ENCODE measurements at places on chromosomes 4 and X.

- DNase-seq, result no peak
Measured at GRCh38 chr4:60682901-60683300, 517.2 kb upstream of the ADGRL3 start.

DNA sequence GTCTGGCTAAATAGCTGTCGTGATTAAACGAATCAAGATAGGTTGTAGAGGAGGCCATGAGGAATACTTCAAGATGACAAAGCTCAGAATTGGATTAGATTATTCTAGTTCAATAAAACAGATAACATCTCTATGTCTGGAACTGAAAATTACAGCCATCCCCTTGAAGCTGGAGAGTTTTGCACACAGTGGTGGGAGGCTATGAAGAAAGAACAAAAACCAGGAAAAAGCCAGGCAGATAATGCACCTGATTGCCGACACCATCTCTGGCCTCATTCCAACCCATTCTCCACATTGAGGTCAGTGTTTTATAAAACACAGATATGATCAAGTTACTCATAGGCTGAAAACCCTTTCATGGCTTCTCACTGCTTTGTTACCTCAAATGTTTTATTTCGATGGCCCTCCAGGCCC is 188.3 kb downstream of the RASL11B start:
- DNase-seq, result no peak

DNA sequence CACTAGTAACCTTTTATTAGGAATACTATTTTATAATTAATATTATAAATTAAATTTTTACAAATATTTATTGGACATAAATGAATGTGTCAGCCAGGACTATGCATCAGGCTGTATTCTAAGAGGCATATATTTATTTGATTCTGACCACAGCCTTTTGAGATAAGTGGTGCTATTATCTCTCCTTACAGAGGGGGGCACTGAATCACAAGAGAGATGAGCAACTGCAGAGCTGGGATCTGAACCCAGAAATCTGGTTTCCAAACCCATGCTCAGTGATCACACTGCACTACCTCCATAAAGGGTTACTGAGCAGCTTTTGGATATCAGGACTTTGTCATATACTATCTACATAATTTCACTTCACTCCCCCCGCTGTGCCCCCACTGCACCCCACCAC is 322.0 kb downstream of the TMA16 start:
- no peak for DNase-seq

DNA sequence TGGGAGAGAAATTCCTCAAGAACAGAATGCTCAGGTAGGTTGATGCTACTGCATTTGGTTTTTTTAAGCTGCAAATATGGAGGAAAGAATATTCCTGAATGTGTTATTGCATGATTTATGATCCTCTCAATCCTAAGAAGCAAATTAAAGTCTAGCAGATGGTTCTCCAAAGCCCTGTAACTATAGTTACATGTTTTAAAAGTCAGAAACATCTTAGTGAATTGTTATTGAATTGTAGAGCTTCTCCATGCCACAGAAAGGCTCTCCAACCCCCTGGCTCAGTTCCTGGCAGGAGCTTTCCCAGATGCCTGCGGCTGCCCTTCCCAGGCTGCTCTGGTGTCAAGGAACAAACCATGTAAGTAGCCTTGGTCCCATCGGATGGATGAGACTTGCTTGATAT is 227.8 kb upstream of the GATB start:
- DNase-seq, result no peak

GRCh38 chrX:100731441-100732281 is at the start of gene SYTL4:
Gene SYTL4 (minus strand): TSS chrX:100732121. CDS start chrX:100702037, 30,084 bp downstream.
- DNase-seq, result peak; percentile 20

GRCh38 chr4:83205760-83206159 is 78.8 kb downstream of the COQ2 start:
- no peak for DNase-seq

DNA sequence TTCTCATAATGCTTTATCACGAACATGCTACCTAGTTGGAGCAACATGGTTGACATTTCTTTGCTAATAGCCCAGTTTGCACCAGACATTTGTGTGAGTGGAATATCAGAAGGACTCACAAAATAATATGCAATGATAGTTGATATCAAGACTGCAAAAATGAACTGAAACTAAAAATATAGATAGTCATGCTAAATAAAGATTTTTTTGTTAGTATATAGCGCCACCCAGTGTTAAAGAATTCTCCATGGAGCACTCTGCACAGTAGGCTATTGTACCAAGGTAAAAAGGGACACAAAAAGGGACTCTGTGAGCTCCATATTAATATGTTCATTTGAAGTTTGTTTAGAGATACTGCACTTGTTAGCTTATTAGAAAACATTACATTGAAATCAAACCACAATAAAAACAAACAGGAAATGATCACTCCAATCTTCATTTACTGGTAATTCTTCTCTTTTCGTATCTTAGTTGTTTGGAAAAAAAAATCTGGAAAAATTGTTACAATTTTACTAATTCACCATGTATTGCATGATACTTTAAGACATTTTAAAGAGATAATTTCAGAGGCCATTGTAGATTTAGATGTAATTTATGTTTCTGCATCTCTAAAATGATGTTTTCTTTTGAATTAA is 1509.6 kb downstream of the ADGRL3 start:
- DNase-seq, result no peak

DNA sequence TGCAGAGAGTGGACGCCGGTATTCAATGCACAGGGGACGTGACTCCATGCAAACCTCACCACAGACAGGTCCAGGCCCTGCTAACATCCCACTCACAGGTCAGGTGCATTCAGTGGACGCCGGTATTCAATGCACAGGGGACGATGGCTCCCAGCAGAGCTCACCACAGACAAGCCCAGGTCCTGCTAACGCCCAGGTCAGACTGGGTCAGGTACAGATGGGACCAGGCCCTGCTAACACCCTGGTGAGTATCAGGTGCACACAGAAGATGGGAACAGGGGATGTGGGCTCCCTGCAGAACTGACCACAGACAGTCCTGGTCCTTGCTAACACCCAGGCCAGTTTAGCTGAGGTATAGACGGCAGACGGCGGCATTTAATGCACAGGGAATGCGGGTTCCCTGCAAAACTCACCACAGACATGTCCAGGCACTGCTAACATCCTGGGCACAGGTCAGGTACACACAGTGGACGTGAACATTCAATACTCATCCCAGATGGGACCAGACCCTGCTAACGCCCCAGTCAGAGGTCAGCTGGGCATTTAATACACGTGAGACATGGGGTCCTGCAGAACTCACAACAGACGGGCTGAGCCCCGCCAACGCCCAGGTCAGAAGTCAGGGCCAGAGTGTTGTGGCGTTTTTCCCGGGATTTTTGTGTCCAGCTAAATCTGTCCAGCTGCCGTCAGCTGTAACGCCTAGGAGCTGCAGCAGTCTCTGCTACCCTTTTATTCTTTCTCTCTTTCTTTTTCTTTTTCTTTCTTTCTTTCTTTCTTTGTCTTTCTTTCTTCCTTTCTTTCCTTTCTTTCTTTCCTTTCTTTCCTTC is 99.2 kb downstream of the SHOX start:
- DNase-seq, result no peak

DNA sequence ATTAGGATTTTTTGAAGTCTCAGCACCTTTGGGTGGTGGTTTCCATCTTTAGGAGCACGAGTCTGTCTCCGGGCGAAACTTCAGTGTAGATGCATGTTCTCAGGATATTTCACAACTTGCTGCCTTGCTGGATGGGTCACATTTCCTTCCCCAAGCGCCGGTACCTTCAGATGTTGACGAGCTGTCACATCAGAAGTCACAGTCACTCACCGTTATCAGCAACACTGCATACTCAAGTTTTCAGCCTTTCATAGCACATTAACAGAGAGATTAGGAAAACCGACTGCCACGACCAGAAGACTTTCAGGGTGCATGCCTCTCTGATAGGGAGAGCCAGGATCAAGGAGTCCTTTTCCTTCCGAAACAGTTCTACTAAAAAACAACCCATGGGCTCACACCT is 77.8 kb downstream of the SHROOM2 start:
- DNase-seq, result no peak

DNA sequence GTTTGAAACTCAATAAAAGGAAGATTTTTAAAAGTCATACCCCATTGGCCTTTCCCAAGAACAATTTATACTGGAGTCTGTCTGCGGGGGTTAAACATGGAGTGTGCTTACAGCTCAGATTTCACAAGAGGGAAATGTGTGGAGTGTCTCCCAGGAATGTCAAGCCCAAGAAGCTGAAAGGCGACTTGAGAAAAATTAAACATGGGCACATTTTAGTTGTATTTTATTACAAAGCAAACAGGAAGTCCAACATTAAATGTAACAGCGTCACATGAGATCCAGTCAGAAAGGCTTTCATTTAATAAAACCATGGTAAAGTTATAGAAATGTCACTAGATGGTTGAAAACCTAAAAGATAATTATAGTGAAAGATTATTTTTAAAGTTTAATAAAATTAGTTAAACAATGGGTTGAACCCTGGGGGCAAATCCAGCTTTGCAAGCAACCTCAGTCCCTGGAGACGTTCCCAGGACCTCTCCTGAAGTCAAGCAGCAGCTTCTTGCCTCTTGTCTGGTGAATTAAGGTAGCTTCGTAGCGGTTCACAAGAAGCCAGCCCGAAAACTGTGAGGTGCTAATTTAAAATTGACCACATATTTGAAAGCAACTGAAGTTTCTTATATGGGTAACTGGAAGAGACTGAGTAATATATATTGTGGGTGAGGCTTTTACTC is 168.4 kb upstream of the EDNRA start:
- DNase-seq, result no peak

GRCh38 chr4:8917321-8917811 is 45.7 kb upstream of the HMX1 start:
- DNase-seq, result no peak

GRCh38 chrX:153889123-153889522 is 3.1 kb upstream of the L1CAM start:
- DNase-seq, result no peak

DNA sequence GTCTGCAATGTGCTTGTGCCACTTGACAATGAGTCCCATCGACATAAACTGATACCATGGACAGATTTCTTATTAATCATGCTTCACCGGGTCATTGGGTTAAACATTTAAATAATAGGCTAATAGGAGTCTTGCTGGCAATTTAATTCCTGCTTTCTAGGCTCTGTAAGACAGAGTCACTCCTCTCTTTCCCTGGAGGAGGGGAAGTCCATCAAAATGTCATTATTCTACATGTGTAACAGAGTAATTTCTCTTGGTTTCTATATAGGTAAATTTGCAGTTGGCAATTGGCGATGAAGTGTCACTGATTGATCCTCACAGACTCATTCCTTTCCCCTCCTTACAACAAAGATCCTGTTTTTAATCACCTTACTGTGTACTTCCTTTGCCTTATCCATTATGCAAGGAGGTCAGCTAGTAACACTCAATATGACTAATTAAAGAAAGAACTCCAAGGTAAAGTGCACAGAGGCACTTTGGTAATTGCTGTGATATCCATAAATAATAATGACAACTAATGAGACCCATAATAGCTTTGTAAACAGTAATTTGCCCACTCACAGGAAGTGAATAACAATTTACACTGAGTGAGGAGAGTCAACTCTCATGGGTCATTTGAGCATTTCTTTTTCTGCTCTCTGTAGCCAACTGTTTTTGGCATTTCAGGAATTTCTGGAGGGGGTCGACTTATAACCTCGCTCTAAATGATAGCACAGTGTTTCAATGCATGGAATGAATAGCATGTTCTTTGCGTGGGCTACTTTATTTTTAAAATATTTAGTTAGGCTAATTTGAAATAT is 184.0 kb downstream of the UGT8 start:
- no peak for DNase-seq

GRCh38 chr4:8727546-8728510 is 135.3 kb downstream of the CPZ start:
- peak; percentile 2 for DNase-seq

DNA sequence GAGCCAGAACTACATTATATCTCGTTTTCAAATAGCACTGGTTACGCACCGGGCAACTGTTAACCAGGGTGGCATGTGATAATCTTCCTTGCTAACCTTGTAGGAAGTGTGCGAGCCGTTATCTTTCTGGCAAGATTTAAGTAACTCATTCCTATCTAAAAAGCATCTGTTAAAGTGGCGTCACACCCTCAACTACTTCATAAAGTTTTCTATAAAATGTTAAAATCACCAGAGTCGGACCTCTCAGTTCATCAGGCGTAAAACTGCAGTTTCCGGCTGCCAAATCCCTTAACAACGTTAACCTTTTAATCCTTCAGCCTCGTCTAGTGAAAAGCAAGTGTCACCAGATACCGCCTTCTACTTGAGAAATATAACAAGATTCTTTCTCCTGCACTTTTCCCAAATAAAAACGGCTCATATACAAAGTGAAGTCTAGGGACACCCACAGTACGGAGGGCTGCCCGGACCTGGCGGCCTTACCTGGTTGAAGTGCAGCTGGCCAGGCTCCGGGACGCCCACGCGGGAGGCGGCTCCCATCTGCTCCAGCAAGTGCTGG is 1.2 kb downstream of the SLC39A8 start:
- DNase-seq, result peak; percentile 28

- DNase-seq, result no peak
Measured at GRCh38 chr4:181870326-181870725, 372.9 kb upstream of the TENM3 start.

DNA sequence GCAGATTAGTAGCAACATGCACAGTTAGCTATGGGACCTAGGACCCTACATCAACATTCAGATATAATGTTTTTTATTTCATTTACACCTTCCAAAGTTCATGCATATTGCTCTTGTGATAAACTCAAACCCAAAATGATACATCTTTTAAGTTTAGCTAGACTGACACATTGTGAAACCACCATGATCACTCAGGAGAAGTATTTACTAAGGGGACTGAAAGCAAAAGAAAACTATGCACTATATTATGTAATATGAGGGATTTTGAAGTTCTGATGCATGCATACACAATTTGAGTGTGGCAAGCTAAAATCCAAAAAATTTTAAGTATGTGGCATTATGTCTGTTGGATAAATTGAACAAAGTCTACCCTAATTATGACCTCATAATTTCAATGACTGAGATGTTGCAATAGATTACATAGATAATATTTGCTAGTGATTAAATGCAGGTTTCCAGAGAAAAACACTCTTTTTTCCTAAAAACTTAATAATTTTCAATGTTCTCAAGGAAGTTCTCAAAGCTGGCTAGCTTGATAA is 914.8 kb upstream of the GRIA3 start:
- DNase-seq, result no peak

- no peak for DNase-seq
Measured at GRCh38 chr4:168441412-168441811, 38.9 kb downstream of the DDX60L start.

DNA sequence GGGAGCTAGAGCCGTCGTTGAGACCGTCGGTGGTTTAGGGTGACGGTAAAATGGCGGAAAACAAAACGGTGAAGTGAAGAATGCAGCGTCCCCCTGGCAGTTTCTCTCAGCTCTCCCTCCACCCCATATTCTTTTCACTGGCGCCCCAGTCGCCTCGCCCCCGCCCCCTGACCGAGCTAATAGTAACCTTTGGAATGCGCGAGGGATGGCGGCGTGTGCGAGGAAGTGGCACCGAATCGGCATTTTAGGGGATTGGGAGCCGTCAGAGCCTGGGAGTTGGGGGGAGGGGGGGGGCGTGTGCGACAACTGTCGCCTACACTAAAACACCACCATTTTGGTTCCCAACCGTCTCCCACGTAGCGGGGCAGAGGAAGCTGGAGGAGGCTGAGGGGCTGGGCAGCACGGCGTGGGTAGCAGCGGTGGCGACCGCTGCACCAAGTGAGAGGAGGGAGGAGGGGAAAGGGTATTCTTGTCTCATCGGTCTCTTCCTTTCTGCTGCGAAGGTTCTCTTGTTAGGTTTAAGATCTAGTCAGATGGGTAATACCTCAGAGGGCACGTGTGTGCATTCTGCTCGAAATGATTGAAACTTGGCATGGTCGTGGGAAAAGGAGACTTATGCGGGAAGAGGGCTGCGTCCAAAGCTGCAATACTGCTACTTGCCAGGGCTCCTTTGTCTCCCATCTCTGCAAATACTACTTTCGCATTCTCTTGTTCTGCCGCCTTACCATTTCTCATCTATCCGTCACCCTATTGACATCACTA is 840 bp downstream of the ZNF711 start:
- DNase-seq, result peak; percentile 55

Measured in pancreas (tissue), 10 donors.